ENCODE measurements at places on chromosomes 3 and 15.
A peak's percentile ranks its signal among the peaks of the same experiment; 100 is the strongest.

- no peak for DNase-seq
These were observed 563.5 kb downstream of the OCA2 start for GRCh38 chr15:27535445-27536129.

GRCh38 chr3:177474652-177475355, 277.5 kb upstream of the TBL1XR1 start:
- DNase-seq: peak; percentile 67

DNA sequence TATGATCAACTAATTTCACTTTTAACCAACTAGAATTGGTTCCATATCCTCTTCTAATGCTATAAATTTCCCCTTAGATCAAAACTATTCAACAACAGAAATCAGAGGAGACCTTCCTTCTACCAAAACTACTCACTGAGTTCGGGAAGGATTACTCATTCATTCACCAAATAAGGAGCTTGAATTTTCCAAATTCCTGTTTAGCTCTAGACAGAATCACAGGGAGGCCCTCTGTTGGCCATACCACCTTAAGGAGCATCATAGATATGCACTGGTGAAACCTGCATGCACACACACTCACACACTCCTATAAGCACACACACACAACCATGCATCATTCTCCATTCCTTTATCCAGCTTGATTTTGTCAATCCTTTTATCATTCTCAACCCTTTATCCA, 49.0 kb downstream of the SUCLG2 start:
- DNase-seq: no peak

DNA sequence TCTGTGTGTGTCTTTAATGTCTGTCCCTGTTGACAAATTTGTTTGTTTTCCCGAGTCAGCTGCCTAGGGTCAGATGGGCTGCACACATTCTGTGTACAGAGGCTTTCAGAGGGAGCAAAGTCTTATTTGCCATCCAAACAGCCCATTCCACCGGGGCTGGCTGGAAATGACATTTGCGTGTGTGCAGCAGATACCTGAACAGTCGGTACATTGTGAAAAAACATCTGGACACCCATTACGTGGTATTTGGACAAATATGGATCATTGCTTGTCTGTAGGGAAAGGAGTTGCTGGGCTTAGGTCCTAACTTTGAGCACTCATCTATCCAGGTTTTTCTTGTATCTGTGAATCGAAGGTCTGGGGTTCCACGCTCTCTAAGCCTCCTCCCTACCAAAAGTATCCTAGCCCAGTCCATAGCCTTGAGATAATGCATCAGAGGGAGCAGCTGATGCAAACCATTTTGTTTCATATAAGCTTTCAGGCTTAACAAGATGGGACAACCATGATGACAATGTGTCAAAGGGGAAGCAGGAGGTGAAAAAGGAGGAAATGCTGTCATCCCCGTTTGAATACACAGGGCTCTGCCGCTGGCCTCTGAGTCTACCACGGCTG, 22.2 kb upstream of the CMTM8 start:
- peak; percentile 91 for DNase-seq

GRCh38 chr3:48662753-48663488, at the start of gene CELSR3:
TSS of gene CELSR3 (minus strand) at chr3:48662886. CDS start at chr3:48662634, 252 bp downstream.
- DNase-seq: peak; percentile 88

DNA sequence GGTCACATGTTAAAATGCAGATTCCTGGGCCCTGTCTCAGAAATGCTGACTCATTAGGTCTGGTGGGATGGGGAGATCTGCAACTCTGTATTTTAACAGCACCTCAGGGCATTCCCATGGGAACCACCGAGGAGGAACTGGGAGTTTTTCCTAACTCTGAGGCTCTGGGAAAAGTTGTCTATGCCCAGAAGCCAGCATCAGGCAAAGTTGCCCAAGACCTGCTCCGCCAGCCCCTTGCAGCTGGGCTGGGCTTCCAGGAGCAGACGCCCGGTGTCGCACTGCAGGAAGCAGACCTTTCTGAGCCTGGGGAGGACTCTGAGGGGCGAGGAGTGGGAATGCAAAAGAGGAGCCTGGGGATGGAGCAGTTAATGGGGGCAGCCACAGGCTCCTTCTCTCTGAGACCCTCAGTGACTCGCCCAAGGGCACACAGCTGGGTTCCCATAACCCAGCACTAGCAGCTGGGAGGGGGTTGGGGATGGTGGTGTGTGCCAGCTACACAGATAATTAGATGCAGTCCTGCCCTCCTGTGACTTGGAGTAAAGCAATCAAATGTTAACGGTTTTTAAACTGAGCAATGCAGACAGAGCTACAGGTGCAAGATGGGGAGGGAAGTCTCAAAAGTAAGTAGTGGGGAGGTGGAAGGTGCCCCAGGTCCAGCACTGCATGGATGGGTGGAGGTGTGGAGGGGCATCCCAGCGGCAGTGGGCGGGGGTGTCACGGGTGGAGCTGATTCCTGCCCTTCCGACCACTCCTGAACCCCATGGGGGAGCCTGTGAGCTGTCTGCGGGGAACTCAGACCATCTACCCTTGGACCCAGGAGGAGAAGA, 100.4 kb downstream of the LSM3 start:
- DNase-seq: peak; percentile 2

DNA sequence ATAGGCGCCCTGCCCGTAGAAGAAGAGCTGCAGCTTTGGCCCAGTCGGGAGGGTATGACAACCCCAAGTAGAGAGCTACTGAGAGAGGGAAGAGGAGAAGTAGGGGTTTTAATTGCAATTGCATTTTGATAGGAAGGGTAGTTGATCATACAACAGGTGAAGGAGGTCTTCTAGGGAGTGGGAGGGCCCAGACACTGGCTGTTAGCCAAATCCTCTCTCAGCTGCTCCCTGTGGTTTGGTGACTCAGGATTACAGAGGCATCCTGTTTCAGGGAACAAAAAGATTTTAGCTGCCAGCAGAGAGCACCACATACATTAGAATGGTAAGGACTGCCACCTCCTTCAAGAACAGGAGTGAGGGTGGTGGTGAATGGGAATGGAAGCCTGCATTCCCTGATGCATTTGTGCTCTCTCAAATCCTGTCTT, 408.9 kb upstream of the THBS1 start:
- DNase-seq: peak; percentile 95

- no peak for DNase-seq
These were observed 11.5 kb downstream of the TLR9 start for GRCh38 chr3:52213901-52214300.

- DNase-seq: no peak
These were observed 86.6 kb upstream of the GSK3B start for GRCh38 chr3:120180731-120181412.

DNA sequence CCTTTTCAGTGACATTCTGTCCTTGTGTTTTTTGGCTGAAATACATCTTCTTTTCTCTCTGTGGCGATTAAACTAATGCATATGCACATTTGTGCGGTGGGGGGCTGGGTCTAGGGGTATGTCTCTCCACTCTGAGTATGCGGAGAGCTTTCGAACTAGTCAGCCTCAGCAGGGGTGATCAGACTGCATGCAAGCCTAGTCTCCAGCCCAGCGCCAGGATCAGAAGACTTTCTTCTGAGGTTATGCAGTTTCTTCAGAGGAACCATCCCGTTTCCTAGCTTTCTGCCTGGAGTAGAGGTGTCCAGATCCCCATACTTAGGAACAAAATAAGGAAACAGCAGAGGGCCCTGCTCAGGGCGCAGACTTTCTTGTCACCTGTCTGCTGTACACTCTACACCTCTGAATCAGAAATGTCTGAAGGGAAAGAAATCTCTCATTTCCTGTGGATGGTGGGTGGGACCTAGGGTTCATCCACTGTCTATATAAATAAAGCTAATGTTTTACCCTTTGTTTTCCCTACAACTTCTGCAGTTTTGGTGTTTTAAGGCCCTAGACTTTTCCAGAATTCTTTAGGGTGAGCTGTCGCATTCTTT, 230.4 kb downstream of the ABHD5 start:
- DNase-seq: no peak

GRCh38 chr15:81030301-81030750, 29.6 kb downstream of the TLNRD1 start:
- no peak for DNase-seq

GRCh38 chr3:56811546-56812202, 9.9 kb upstream of the ARHGEF3 start:
- no peak for DNase-seq

GRCh38 chr3:18556503-18557135, 131.5 kb upstream of the SATB1 start:
- no peak for DNase-seq

DNA sequence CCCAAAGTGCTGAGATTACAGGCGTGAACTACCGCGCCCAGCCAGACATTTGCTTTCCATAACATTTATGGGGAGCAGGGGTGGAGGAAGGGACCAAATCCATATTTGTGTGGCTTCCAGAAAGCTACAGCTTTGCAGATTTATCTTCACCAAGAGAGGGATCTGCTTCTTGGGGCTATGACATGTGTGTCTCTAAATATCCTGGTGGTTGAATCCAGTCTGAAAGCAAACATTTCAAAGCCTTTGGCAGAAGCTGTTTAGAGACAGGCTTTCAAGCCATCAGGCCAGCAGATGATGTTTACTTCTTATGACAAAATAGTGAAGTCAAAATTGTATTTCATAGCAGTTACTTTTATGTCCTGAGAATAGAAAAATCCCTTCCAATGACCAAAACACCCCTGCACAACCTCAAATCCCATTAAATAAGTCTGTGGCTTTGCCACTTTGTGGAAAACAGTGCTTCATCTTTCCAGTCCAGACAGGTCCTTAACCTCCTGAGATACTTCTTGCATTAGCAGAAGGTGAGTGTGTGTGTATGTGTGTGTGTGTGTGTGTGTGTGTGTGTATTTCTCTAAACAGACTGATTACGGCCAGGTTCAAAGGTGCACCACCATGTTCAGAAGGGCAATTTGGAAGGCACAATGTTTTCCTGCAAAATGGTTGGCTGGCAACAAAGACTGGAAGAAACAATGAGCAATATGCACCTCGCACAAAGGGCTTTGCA, 191.4 kb upstream of the LRIG1 start:
- DNase-seq: no peak

- DNase-seq: no peak
These were observed 276.2 kb upstream of the PLSCR5 start for GRCh38 chr3:146881356-146881755.

DNA sequence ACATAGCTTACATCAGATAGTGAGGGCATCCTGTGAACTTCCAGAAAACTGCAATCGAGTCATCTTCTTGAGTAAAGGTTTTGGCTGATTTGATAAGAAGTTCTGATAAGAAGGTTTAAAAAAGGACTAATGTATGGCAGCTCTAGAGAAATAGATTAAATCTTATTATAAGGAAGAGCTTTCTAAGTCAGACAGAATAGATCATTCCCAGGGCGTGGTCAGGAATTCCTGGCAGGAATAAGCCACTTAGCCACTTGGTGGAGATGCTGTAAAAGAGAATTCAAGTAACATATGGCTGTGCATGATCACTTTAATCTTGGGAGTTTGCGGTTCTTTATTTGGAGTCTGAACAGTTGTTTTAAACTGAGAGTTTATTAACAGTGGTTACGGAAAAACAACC, 17.4 kb downstream of the PGBD4 start:
- DNase-seq: no peak

GRCh38 chr3:148329481-148330235, 368.0 kb upstream of the AGTR1 start:
- peak; percentile 7 for DNase-seq
